CD4-positive, alpha-beta T cell treated with Interleukin-4 for 1 hour (primary cell): ENCODE measurements at places on chromosomes 7 and 10.

GRCh38 chr7:70647801-70648498 is 484.0 kb upstream of the GALNT17 start:
- peak; percentile 75 for DNase-seq

- no peak for DNase-seq
Measured at GRCh38 chr7:106717254-106717954, 56.4 kb upstream of the CCDC71L start.

DNA sequence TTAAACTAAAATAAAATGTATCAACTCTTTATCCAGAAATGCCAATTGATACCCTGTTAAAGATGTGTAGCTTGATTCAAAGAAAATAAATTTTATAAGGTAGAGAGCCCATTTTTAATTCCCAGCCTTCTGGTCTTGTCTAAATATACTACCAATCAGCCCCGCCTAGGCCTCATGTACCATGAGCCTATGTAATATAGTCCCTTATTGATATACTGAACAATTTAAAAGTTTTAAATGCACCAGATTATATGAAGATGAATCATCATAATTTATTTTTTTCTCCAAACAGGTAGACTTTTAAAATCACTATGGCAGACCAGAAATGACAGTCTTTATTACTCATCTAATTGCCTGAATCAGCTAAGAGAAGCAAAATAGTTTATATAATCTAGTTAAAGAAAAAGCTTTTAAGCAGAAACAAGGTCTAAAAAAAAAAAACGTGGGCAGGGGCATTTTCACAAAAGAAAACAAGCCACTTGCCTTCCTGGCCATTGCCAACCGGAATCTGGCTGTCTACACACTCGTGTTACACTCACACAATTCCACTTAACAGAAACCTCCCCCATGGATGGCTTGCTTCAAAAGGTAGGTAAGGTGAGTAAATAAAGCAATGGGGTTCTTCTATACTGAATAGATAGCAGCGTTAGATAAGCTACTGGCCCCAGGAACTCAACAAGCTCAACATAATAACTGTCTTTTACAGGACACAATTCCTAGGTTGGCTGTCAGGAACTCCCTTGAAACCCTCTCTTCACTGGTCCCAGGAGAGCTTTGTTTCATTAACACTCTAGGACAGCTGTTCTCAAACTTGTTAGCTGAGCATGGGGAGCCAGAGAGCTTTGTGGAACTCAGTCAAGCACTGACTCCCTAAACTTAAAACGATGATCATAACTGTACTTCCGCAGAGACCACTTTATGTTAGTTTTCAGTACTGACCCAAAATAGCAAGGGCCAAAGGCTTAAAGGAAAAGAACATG is 37.2 kb downstream of the RAPGEF5 start:
- DNase-seq: no peak

DNA sequence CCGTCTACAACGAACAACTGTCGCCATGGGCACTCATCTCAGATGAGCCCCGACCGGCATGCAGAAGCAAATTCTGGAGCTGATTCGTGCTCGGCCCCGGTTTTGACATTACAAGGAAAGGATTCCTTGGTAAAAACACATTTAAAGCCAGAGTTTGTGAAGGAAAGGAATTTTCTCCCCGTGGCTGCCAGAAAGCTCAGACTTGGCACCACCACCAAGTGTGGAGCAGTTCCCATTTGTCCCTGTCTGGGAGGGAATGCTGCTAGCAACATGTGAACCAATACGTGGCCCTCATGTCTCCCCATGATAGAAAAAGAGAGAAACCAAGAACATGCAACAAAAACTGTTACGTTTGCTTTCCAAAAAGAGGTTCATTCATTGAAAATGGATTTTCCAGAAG is 55.2 kb upstream of the DDC start:
- DNase-seq: no peak

GRCh38 chr10:89867964-89868363 is 166.6 kb downstream of the KIF20B start:
- no peak for DNase-seq

GRCh38 chr10:112262546-112262945 is 20.7 kb upstream of the TECTB start:
- no peak for DNase-seq

DNA sequence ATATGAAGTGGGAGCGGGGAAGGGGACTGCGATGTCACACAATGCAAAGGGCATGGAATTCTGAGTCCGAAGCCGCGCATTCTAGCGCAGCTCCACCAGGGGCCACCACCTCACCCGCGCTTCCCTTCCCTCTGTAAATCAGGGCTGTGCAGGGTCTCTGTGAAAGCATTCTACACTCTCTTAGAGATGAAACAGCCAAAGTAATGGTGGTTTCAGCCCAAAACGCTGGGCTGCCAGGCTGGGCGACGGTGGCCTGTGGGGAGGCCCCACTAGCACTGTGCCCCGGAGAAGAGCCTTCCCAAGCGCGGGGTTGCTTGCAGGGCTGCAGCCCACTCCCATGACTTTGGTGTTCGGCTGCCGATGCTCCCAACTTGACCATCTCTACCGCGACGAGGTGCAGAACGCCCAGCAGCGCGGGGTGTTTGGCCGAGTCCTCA is 11.4 kb downstream of the ATG9B start:
- DNase-seq: no peak

DNA sequence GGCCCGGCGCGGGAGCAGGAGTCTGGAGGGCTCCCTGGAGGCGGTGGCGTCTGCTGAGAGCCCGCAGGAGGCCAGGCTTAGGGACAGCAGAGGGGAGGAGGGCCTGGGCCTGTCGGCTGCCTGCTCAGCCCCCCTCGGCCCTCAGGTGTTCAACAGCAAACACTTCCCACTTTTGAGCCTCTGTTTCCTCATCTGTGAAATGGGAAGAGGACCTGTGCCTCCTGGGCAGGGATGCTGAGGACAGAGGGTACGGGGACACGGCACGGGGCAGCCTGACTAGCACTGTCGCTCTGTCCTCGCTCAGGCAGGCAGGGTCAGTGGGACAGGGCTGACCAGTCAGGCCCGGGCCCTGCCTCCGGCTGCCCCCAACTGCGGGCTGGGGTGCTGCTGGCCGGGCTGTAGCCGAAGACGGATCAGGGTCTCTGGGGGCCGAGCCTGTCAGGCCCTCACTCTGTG is 663 bp downstream of the CYP2W1 start:
- no peak for DNase-seq

DNA sequence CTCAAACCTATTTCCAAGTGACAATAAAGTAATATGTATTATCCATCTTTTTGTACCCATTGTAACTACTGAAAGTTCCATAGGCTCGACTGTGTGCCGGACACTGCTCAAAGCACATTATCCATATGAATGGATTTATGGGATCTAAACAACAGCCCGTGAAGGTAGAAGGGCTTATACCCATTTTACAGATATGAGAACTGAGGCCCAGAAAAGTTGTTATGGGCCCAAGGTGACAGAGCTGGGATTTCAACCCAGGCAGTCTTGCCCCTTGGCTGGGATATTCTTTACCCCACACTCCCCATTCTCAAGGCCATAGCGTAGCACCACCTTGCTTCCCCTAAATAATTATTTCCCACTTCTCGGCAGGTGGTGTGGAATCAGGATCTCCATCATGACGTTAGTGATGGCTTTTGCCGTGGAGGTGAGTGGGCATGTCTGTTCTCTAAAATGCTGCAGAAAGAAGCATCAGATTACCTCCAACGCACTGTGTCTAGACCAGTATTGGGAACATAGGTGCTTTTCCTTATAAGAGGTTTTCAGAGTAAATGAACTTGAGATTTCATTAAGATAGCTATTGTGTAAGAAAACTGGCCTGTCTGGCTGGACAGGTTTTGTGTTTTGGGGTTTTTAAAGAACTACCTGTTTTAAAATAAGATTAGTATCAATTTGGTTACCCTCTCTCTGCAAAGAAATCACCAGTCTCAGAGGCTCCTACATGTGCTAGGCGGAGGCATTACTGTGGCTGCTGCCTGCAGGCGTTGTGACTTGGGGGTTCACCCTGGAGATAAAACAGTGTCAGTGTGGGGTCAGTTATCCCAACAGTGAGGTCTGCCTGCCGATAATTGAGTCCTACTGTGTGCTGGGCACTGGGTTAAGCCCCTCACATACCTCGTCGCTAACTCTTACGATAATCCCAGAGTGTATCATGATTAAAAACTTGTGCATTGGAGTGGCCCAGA is 85.1 kb upstream of the SDK1 start:
- no peak for DNase-seq

DNA sequence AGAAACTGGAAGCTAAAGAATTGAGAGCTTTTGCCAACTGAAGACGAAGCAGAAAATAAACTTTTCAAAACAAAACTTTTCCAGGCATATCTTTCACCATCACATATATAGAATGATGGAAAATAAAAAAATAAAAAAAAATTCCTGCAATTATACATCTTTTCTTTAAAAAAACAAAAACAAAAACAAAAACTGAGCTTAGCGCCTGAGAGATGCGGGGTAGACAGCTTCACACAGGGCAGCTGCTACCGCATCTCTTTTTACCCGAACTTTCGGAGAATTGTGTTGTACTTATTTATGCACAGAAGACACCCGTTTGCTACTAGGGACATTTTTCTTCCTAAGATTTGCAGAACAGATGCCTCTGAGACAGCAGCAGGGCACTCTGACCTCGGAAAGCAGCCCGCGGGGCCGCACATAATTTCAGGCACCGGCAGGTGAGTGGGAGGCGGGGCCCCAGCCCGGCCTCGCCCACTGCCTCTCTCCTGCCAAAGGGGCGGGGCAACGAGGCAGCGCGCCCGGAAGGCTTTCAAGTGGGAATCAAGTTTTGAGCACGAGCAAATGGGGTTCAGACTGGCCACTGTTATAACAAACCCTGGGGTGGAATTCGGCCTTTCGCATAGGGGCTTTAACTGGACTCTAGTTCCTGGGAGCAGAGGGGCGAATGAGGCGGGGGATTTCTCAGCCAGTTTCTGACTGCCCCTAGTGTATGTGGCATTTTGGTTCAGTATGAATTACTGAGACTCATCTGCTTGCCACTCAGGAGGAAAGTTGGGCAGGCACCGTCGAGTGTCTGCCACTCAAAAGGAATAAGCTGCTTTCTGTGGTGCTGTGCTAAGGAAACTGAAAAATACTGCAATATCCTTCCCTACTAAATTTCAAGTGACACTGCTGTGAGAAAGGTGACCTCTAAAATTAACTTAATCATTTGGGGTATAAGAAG is 18.5 kb upstream of the FAM133B start:
- DNase-seq: no peak

GRCh38 chr10:100970914-100971811 is 1.9 kb downstream of the SEMA4G start:
- no peak for DNase-seq

DNA sequence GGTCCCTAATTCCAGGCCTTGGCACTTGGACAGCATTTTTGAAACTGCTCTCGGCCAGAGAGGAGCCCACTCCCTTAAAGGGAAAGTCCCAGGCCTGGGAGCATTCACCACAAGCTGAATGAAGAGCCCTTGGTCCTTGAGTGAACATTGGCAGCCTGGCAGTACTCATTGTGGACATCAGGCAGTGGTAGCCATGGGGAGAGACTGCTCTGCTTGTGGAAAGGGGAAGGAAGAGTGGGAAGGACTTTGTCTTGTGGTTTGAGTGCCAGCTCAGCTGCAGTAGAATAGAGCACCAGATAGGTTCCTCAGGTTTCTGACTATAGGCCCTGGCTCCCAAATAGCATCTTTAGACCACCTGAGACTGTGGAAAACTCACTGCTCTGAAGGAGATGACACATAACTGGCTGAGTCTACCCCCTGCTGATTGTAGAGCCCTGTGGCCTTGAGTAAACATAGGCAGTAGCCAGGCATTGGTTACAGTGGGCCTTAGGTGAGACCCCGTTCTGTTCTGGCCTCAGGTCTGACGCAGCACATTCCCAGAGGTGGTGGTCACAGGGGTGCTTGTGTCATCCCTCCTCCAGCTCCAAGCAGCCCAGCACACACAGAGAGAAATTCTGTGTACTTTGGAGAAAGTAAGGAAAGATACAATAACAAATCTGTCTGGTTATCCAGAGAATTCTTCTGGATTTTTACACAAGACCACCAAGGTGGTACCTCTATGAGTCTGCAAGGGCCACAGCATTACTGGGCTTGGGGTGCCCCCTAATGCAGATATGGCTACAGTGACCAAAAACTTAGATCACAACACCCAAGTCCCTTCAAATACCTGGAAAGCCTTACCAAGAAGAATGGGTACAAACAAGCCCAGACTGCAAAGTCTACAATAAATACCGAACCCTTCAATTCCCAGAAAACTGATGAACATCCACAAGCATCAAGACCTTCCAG is 153.8 kb downstream of the GNAI1 start:
- no peak for DNase-seq

GRCh38 chr7:96495751-96496216 is 173.9 kb upstream of the SLC25A13 start:
- DNase-seq: no peak

GRCh38 chr7:91327346-91327745 is 63.1 kb downstream of the FZD1 start:
- DNase-seq: no peak

DNA sequence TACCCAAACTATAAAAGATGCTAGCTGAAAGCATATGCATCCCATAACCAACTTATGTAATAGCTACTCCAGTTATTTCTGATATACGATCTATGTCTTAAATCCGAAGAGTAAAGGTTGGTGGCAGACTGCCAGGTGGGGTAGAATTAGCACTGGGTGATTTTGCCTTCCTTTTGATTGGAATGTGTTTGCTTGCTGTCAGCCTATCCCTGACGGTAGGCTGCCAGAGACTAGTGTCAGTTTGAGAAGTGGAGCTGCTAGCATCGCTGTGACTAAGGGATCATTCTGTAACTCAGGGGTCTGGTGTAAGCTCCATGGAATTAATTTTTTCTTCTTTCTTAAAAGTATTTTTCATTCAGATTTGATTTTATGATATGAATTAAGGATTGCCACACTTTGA is 9.5 kb upstream of the SEM1 start:
- DNase-seq: no peak

- DNase-seq: no peak
Measured at GRCh38 chr10:11012421-11013295, 5.0 kb upstream of the CELF2 start.

DNA sequence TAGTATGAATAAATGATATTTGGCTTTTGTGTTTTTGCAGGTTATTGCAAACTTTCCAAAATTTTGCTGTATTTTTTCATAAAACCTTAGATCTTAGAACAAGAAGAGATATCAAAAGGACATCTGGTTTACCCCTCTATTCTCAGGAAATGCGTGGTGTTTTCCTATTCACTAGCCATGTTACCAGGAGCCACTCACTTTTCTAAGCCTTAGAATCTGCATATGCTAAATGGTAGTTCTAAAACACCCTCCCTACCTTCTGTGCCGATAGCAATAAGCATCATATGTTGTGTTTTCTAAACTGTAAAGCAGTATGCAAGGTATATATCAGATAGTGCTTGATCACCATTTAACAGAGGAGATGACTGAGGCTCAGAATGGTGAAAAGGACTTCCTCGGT is 715.0 kb upstream of the CELF2 start:
- DNase-seq: no peak
